Thyroid gland (tissue), 4 donors: ENCODE measurements at places on chromosomes 1 and 21.

DNA sequence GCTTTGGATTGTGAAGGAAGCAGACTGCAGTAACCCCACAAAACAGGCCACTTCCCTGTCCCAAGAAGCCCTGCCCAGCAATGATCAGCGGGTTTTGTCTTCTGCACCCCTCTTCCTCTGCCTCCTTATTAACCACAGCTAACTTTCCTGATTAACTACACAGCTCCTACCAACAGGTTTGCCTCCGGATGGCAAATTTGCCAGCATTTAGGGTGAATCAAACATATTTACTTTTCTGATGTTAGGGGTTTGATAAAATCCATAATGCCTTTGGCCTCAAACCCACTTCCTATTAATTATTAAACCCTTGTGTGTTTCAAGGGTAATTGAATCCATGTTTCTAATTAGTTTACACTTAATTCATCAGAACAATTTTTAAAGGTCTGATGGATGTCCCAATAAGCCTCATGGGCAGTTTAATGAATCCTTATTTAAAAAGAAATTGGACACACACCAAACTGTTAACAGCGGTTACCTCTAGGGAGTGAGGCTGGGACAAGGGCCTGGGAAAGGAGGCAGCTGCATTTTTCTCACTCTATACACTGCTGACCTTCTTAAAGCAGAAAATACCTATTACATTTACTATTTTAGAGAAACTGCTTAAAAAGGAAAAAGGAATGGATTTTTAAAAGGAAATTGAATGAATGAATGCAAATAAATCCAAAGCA is 91.9 kb downstream of the CSMD2 start:
- DNase-seq, result no peak

DNA sequence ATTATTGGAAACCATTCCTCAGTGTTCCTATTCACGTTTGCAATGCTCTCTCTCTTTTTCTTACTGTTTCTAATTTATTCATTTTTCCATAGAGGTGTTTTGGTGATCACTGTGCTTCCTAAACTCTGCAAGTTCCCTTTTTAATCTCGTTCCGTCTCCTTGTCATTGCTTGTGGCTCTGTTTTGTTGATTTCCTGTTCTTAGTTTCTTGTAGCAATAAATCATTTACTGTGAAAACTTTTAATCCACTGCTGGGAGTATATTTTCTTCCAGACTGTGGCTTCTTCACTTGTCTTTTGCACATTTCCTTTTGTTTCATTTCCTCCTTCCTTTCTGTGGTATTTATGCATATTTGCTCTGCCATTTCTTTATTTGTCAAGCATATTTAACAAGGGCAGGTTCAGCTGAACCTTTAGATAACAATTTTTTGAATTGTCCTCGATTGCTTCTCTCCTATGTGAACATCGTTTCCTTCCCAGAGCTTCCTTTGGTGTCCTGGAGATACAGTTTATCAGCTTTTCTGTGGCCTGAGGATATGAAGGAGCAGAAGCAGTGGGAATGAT is 3.6 kb downstream of the B3GALT5 start:
- no peak for DNase-seq

- DNase-seq, result no peak
Measured at GRCh38 chr1:235972311-235972689, 92.6 kb downstream of the NID1 start.

DNA sequence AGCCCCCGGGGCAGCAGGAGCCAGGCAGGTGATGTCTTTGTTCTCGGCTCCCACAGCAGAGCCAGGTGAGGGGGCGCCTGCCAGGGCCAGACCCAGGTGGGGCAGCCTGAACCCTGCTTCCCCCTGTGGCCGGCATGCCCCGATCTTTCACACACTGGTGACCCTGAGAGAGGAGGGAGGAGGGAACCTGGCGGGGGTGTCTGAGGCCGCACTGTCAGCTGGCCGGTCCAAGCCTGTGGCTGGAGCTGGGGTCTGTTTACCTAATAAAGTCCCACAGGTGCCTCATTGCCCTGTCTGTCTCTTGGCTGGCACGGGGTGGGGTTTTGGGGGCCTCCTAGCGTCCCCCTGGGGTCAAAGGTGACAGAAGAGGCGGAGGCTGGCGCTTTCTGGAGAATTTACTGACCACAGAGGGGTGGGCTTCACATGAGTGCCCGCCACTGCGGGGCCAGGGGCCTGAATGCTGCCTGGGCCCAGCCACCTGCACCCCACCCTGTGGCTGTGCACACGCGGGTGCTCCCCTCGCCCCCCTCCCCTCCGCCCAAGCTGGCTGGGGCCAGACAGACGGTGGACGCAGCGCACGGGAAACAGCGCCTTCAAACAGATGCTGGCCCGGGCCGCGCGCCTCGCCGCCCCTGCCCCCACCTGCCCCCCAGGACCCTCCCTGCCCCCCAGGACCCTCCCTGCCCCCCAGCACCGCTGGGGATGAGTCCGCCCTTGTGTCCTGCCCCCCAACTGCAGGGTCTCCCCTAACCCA is 5.8 kb downstream of the TMEM240 start:
- no peak for DNase-seq

GRCh38 chr1:117237726-117238381 is 27.1 kb upstream of the VTCN1 start:
- DNase-seq, result no peak

- DNase-seq, result no peak
Measured at GRCh38 chr1:94284476-94284875, 47.1 kb upstream of the ARHGAP29 start.

GRCh38 chr1:25713961-25714360 is 86.0 kb upstream of the SELENON start:
- no peak for DNase-seq

DNA sequence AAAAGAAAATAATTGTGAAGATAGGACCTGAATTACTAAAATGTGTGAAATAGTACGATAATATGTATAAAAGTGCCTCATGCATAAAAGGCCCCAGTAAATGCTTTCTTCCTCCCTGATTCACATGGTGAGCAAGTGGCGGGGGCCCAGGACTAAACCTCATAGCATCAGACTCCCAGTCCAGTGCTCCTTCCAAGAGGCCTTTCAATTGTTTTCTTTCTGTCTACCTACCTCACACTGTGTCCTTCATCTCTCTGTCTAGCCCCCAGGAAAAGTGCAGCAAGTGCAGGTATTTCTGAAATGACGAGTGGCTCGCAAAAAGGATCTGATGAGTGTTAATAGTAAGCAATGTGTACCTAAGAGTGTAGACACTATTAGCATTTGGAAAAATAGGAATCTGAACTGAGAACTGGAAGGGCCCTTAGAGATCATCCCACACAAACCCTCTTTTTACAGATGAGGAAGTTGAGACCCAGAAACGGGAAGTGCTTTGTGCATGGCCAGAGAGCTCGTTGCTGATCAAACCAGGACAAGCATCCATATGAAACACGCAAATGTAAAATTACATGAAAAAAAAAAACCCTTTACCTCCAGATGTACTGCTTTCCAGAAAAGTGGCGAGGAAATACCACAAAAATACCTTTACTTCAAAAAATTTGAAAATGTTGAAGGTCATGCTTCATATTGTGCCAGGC is 118.2 kb upstream of the HOOK1 start:
- no peak for DNase-seq

- DNase-seq, result no peak
Measured at GRCh38 chr1:93758842-93759515, 77.3 kb upstream of the BCAR3 start.

DNA sequence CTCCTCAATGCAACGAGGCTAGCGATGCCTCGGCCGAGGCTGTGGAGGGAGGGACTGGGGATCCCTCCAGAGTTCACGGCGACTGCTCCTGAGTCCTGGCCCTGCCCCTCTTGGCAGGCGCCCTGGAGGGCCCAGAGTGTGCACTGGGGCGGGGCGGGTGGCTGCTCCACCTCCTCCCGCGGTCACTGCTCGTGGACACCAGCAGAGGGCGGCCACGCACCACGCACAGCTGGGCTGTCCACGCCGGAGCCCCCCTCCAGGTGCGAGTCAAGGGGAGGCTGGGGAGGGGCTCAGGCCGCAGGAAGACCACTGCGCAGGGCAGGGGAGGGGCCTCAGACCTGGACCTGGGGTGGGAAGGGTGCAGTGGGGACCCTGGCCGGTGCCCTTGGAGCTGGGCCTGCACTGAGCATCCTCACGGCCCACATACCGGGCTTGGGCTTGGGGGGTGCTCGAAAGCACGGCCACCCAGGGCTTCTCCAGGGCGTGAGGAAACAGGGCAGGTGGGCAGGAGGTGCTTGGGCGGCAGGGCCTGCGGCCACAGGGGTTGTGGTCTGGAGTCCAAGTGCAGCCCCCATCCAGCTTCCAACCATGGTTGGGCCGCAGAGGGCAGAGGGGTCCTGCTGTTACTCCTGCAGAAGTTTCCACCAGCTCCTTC is 20.6 kb upstream of the TTC34 start:
- peak; percentile 91 for DNase-seq

DNA sequence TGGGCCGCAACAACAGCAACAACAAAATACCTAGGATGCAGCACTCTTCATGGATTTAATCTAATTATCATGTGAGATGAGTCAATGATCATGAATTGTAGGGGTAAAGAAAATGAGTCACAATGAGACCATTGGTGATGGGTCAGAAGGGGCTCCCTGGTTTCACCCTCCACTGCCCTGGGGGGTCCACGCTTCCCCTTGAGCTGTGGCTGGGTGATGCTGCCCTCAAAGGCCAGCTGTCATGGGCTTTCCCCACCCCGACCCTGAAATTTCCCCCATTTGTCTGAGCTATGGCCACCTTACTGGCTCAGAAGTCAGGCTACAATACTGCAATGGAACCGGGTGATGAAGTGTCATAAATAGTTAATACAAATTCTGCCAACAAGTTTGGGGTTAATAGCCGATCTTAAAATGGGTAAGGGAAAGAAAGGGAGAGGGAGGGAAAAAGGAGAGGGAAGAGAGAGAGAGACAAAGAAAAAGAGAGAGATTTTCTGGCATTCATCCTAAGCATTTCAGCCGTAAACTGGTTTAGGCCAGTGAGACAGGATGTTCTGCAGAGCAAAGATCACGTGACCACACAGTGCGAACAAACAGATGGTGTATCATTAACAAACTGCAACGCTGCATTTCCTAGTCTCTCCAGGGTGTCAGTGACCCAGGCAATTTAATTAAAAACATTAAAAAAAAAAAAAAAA is 143.4 kb upstream of the ERRFI1 start:
- peak; percentile 71 for DNase-seq

DNA sequence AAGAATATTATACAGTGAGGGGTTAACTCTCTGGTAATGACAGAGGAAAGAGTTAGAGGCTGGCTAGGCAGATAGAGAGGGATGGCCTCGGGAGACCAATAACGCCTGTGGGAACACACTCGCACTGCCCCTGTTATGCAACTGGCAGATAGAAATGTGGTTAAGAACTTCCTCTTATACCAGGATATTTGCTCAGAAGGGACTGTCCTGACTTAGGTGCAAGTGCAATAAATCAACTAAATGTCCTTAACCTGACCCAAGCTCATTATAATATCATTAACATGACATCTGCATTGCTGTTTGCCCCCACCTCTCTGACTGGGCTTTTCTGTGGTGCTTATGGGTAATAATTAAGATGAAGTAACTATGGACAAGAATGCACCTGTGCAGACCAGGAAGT is 1518.0 kb downstream of the NCAM2 start:
- DNase-seq, result no peak

DNA sequence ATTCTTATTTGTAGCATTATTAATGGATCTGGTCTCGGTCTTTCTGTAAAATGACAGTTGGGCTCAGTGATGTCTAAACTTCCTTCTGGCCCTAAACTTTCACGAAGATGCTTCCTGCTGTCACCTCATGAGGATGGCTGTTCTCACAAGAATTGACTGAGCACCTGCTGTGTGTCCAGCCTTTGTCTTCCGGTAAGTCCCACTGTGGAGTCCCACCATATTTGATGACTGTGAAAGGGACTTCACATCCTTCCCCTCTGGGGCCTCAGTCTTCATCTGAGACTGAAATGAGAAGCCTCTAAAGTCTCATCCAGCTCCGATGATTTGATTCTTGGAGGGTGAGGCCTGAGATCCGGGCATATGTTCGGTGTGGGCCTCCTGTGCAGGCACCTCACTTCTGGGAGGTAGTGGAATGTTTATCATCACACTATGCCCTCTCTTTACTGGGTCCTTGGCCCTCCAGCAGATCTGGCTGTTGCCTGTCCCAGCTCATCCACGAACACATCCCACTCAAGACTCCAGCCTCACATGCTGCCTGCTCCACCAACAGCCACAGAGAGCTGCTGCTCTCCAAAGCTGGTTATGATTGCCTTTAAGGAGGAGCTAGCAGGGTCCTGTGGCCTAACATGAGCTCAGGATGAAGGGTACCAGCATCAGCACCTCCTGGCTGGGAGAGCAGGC is 95.8 kb downstream of the KCNN3 start:
- DNase-seq, result no peak

DNA sequence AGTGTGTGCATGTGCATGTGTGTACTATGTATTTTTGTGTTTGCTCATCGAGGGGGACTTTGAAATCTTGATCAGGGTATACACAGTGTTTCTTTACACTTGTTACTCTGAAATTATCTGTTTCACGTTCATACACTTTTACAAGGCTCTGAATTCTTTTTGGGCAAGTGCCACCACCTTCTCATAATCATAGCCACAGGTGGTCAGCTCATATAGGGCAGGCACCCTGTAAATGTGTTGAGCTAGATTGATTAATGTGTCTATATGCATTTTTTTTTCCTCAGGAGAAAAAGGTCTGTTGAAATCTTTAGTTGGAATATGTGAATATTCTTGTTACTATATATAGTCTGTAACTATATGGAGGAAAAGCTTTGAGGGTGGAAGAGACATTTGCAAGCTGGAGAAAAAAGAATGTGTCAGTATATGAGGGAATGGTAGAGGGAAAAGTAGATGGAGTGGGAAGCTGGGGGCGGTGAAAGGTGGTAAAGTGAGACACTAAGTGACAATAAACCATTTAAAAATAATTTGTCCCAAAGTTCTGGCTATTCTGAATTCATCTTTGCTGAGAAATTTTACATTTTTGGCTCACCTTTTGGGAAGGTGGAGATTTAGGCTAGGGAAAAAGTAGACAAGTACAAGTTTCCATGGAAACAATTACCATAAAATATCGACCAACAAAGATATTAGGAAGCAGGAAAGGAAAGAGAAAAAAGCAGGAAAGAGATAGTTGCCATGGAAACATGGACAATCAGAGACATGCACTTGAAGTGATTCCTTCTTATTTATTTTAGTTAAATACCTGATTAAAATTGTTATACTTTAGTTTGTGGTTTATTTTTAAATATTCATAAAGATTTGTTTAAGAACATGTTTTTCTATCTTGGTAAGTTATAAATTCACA is 277.5 kb downstream of the PDE4B start:
- DNase-seq, result no peak

GRCh38 chr1:202702088-202702487 is 8.2 kb downstream of the SYT2 start:
- DNase-seq, result no peak

GRCh38 chr1:221782970-221783369 is 41.1 kb upstream of the DUSP10 start:
- no peak for DNase-seq
